ENCODE measurements at places on chromosomes 6 and 20.

DNA sequence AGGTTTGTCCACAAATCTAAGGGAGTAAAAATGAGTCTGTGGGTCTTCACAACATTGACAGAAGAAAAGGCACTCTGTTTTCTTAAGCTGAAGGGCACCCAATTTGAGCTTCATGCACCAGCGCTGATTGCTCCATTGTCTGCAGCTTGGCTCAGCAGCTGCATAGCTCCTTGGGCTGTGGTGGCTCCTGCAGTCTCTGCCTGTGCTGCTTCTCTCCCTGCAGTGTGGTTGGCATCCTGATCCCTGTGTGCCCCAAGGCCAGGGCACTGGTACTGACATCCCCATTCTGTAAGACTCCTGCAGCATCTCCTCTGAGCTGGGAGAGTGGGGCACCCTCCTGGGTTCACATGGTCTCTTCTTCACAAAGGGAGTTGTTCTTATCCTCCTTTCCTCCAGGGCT lies 83.2 kb upstream of the B3GAT2 start:
- DNase-seq = no peak

- no peak for DNase-seq
These were observed 84.1 kb downstream of the SMOC2 start for GRCh38 chr6:168525114-168525513.

DNA sequence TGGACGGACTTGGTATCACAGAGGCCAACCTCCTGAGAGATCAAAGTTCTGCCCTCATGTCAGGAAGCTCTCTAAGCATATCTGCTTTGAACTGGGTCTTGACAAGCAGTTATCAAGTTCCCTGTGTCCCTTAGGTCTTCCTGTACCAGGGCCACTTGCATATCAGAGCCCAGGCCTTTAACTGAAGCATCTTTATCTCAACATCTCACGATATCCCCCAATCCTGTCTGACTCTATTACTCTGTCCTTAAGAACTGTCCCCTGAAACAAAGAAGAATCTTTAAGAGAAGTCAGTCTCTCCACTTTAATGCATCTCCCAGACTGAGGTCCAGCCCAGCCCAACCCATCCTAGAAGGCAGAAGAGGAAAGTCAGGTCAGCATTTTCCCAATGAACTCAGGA lies 8.2 kb downstream of the MAS1L start:
- DNase-seq = no peak

GRCh38 chr6:157766901-157767774 lies 55.9 kb upstream of the SNX9 start:
- no peak for DNase-seq

DNA sequence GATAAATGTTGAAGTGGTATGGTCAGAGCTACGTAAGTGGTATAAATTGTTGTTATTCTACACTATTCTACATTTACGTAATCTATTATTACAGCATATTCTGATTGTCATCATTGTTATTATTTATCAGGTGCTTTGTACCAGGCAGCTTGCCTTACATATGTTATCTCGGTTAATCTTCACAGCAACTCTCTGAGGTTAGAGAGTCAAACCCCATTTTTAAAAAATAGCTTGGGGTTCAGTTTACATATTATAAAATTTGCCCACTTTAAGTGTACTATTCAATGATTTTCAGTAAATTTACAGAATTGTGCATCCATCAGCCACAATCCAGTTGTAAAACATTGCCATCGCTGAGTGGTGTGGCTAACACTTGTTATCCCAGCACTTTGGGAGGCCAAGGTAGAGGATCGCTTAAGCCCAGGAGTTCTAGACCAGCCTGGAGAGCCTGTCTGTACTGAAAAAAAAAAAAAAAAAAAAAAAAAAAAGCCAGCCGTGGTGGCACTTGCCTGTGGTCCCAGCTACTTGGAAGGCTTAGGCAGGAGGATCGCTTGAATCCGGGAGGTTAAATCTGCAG lies 35.5 kb downstream of the PPP1R16B start:
- no peak for DNase-seq

GRCh38 chr6:64723327-64724058 lies 983.5 kb downstream of the EYS start:
- DNase-seq = no peak

DNA sequence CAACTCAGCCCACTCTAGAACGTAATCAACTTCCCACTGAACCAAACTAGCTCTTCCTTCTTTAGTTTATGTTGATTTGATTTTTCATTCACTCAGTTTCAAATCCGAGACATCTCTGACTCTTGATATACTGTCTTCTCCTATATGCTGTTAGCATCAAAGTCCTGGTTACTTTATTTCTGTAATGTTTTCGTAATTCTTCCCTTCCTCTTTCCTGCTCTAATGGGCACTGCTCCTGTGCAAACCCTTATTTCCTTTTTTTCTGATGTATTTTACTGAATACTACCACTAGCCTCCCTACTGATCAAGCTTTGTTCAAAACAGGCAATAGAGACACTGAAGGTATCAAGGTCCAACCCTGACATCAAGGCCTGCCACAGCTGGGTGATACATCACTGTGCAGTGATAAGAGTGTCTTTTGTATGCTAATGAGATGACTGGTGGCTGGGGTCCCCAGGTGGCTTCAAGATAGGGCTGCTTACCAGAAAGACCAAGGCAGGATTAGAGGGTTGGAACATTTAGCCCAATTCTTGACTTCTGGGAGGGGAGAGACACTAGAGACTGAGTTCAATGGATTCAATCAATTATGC lies 95.2 kb downstream of the KIF13A start:
- no peak for DNase-seq

GRCh38 chr6:134247231-134247833 lies 70.6 kb downstream of the SGK1 start:
- DNase-seq = no peak

DNA sequence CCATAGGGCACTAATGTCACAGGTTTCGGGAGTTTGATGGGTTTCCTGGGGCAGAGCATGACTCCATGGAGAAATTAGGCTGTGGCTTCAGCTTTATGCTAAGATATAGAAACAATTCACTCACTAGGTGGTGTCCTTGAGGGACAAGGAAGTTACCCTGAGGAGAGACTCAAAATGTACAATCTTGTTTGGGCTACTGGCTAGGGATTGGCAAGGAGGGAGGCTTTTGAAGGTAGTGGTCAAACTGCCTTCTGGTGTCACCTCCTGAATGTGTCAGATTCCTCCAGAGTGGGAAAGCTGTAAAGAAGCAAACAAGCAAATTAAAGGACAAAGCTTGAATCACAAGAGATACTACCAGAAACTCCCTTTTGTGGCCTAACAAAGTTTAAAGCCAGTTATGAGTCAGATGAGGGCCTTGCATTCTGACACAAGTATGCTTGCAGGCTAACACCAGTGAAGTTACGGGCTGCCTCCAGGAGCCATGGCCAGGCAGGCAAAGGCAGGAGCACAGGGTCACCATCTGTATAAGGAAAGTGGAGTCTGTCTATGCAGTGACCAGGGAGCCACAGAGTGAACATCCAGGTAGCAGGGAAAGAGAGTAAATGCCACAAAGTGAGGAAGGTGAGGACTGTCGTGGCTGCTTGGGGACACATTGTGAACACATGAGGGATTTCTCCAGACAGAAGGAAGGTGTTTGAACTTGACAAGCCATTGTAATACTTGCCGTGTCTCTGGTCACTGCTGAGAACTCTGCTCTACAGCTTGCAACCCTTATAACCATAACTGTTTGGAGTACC lies 107.7 kb upstream of the DTNBP1 start:
- DNase-seq = peak; percentile 39

GRCh38 chr6:118812970-118813369 lies 81.0 kb upstream of the ASF1A start:
- peak; percentile 24 for DNase-seq

GRCh38 chr6:39773782-39774181 lies 18.4 kb upstream of the DAAM2 start:
- DNase-seq = no peak

GRCh38 chr6:29989211-29989610 lies 46.9 kb downstream of the HLA-A start:
- DNase-seq = no peak

DNA sequence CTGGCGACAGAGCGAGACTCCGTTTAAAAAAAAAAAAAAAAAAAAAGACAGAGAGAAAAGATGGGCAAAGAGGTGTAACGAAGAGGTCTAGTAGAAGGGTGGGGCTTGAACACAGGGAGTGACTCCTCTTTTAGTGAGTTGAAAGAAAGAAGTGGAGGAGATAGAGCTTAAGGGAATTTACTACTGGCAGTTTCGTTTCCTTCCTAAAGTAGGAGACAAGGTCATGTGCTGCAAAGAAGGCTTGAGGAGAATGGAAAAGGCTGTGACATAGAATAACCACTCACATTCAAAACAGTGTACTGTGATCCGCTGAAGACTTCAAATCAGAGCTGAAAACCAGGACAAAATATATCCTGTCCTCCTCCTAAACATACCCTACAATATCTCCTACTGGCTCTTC lies 63.8 kb upstream of the EIF2S2 start:
- DNase-seq = no peak

GRCh38 chr20:24479595-24479994 lies 10.2 kb downstream of the SYNDIG1 start:
- DNase-seq = no peak

DNA sequence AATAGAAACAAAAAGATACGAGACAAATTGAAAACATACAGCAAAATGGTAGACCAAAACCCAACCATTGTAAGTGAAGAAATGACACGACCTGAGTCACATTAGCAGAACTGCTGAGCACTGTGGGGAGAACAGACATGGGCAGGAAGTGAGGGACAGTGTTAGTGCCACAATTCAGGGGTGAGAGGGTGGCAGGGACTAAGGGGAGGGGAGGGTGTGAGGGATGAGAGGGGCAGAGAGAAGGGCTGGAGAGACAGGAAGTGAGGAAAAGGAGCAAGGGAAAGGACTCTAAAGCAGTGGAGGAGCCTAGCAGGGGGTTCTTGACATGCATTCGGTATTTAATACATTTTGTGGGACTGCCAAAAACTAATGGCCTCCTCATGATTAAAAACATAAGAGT lies 45.0 kb upstream of the TRIM26 start:
- no peak for DNase-seq

DNA sequence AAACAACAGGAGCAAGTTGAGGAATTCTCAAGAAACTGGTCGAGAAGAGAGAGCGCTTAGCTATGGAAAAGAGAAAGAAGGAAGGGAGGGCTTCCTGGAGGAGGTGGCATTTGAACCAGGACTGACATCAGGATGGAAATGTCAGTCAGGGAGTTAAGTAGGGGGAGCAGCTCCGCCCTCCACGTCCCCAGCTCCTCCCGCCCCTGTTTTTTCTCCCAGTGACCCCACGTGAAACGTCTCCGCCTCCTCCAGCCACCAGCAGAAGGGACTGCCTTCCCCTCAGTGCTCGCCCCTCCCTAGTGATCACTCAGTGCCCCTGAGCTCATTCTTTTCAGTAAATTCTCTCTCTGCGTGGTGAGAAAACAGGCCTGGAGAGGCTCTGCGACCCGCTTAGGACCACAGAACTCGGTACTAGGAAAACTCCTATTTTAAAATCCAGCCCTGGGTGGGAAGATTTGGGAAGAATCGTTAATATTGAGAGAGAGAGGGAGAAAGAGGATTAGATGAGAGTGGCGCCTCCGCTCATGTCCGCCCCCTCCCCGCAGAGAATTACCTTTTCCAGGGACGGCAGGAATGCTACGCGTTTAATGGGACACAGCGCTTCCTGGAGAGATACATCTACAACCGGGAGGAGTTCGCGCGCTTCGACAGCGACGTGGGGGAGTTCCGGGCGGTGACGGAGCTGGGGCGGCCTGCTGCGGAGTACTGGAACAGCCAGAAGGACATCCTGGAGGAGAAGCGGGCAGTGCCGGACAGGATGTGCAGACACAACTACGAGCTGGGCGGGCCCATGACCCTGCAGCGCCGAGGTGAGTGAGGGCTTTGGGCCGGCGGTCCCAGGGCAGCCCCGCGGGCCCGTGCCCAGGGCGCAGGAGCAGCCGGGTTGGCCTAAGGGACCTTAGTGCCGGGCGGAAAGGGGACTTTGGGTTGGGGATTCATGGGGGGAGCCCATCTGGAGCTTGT lies 4.6 kb downstream of the HLA-DPB1 start:
- DNase-seq = peak; percentile 48

DNA sequence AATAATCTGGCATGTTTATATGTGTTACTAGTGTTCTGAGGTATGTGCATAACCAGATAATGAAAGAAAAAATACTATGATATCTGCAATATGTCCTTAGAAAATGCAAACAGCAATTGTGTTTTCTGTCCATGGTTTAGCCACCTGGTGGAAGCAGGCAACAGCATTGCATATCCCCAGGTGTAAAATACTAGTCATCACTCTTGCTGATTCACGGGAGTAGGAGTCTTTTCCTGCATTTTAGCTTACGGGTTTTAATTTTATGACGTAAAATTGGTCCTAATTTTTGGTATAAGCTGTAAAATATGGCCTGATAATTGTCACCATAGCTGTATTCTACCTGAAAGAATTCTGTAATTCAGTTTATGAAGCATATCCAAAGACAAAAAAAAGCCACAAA lies 2.5 kb downstream of the RNF182 start:
- DNase-seq = no peak

DNA sequence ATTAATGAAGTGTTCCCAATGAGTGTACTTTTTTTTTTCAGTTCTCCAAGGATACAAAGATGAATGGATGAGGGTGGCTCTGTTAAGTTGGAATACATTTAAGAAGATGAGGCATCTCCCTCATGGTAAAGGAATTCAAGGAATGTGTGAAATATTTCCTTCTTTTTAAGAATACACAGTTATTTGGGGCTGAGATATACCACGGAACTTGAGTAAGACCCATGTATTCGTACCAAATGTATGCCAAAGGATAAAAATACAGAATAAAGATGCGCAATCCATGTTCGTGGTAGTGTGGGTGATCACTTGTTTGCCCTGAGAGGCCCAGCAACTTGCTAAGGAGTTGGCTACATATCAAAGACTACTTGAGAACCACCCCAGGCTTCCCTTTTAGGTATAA lies 164.2 kb upstream of the TCF21 start:
- peak; percentile 18 for DNase-seq

DNA sequence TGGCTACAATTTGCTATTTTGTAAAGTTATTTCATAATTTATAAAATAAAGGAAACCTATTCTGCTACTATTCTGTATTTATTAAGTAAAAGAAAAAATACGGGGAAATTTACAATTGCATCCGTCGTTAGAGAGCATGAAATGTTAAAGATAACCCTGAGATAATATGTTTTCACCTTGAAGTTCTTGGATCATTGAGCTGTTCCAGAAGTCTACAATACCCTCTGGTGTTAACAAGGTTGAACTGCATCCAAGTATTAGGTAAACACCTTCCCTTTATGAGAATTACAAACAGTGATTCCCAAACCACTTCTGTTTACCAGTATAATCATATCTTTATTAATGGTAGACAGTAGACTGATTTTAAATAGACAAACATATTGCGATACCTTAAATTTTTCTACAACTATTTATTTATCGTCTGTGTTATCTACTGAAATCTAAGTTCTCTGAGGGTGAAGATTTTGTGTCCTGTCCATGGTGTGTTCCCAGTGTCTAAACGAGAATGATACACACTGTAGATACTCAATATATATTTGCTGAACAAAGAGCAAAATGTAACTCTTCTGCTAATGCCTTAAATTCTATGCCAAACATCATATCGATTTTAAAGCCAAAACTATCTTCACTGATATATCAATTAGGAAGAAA lies 28.2 kb downstream of the TBC1D32 start:
- DNase-seq = peak; percentile 47
